A549 treated with CORT108297 at 1 μM for 4 hours (cell line): ENCODE measurements at places on chromosomes 3 and 15. TPM values are rescaled to one million over a fixed set of nuclear protein-coding genes. Genes with fewer than 3 reads are reported as not detected.

The MKRN3 gene
- 1.5 to 2.8 TPM (median 2.5 TPM) in 5 replicates for total RNA-seq

The ARHGEF26 gene
- 5.6 to 6.7 TPM (median 6.1 TPM) in 5 replicates for total RNA-seq

The LEO1 gene
- 45.9 to 79.2 TPM (median 47.2 TPM) in 5 replicates for total RNA-seq

The NPHP3 gene
- total RNA-seq, result 6.1 to 8.9 TPM (median 7.9 TPM) in 5 replicates

The MUSTN1 gene
- 0.19 to 0.28 TPM (median 0.21 TPM) in 3 of 5 replicates, not detected in the others for total RNA-seq

The CLEC3B gene
- total RNA-seq, result not detected in 5 replicates

The CD86 gene
- total RNA-seq, result not detected in 5 replicates

The ATP13A4 gene
- total RNA-seq, result 0.06 TPM in 1 of 5 replicates, not detected in the others

The IL17RE gene
- total RNA-seq, result 1.1 to 1.3 TPM (median 1.1 TPM) in 5 replicates

The GUCA1C gene
- total RNA-seq, result not detected in 5 replicates

The SLC28A2 gene
- total RNA-seq, result not detected in 5 replicates

The ZPLD1 gene
- total RNA-seq, result 0.03 to 0.07 TPM (median 0.05 TPM) in 4 of 5 replicates, not detected in the other

The MESP2 gene
- 0.10 to 0.81 TPM (median 0.47 TPM) in 5 replicates for total RNA-seq

The KCNMB3 gene
- 1.1 to 1.7 TPM (median 1.3 TPM) in 5 replicates for total RNA-seq
